C1 segment of cervical spinal cord (tissue), 14 donors: ENCODE measurements at places on chromosomes 5 and 9.

- no peak for DNase-seq
Observed at GRCh38 chr9:138050472-138051330, 173.1 kb downstream of the CACNA1B start.

- no peak for DNase-seq
Observed at GRCh38 chr5:107285772-107286171, 385.0 kb downstream of the EFNA5 start.

DNA sequence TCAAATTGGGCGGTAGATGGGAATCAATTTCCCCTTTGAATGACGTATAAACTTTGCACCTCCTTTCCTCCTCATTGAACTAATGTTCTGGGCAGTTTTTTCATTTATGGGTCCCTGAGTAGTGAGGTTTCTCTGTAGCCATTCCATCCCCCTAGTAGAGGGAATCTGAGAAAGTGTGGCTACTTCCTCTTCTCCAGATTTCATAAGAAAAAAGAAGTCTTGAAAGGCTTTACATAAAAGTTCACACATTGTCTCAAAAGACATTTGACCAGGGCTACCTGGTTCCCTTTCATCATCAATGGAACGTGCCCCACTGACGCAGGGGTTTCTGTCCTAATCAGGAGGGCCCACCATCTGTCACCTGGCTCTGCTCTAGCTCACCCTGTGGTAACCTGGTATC lies 57.3 kb downstream of the CTSL start:
- no peak for DNase-seq

- DNase-seq: no peak
Observed at GRCh38 chr5:157959370-157959769, 100.4 kb upstream of the CLINT1 start.

GRCh38 chr5:33631139-33631538 lies 190.4 kb downstream of the TARS1 start:
- no peak for DNase-seq

DNA sequence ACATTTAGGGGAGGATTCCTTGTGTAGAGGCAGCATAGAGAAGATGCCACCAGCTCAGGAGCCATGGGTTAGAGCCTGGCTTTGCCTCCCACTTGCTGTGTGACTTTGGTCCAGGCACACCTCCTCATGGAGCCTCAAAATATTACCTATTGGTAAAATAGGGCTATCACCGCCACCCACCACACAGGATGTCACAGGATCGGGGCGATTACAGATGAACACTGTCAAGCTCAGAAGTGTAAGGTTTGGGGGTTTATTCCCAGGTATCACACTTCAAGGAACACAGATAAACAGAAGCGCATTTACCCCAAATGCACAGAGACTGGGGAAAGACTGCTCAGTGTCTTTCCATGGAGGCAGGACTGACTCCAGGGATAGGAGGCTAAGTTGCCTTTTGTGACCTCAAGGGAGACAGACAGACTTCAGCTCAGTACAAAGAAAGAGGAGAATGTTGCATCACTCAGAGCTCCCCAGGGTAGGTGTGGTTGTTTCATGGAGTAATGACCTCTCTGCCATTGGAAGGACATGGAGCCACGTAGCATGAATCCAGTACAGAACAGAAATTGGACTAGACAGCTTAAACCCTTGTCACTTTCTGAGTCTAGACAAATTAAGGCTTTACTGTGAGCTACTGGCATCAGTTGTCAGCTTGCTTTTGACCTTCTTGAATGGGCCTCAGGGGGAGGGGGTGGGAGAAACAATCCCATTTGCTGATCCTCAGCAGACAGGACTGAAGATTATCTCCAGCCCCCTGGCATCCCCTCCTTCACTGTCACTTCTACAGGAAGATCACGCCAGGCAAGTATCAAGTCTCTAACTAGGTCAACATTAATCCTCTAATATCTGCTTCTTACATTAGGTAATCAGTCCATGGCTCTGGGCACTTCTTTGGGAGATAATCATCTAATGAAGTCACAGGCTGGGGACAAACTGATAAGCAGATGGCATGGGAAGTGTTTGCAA lies 6.5 kb downstream of the TRAF1 start:
- DNase-seq: no peak
